ENCODE measurements at places on chromosomes 6 and 20.
A peak's percentile ranks its signal among the peaks of the same experiment; 100 is the strongest.

DNA sequence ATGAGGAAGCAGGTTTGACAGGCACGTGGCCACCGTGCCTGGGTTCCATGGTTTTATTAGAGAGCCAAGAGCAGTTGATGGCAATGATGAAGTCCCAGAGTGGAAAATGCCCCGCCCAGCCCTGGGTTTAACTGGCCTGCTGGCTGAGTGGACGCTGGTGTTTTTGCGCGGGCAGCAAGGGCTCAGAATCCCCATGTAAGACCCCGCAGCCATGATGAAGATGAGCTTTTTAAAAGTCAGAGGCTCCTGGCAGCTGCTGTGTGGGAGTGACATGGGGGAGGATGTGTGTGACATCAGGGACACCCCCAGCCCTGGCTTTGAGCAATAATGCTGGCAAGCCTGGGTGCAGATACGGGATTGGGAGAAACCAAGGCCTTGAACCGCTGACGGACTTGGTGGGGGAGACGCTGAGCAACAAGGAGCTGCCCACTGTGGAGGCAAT lies 33.0 kb upstream of the SLCO4A1 start:
- H3K27ac ChIP-seq: no peak overlapping the region
- DNase-seq: no peak
- no peak overlapping the region for H3K4me3 ChIP-seq
- peaks cover 19% of the 10 kb centered on the region for H3K4me1 ChIP-seq
- peaks cover 16% of the 10 kb centered on the region for H3K27me3 ChIP-seq
- no peaks in the 10 kb centered on the region for H3K36me3 ChIP-seq

GRCh38 chr20:53045941-53046340 lies 73.8 kb downstream of the TSHZ2 start:
- H3K27ac ChIP-seq: no peak overlapping the region
- no peaks in the 10 kb centered on the region for H3K27me3 ChIP-seq
- DNase-seq: no peak
- no peaks in the 10 kb centered on the region for H3K36me3 ChIP-seq
- no peaks in the 10 kb centered on the region for H3K4me1 ChIP-seq

GRCh38 chr6:160952633-160953281 lies 38.8 kb upstream of the MAP3K4 start:
- no peaks in the 10 kb centered on the region for H3K4me1 ChIP-seq
- H3K36me3 ChIP-seq: no peaks in the 10 kb centered on the region
- H3K27me3 ChIP-seq: peaks cover 7% of the 10 kb centered on the region

GRCh38 chr6:27706431-27706830 lies 205.8 kb downstream of the OR2B2 start:
- H3K27ac ChIP-seq: no peak overlapping the region
- H3K36me3 ChIP-seq: peaks cover 38% of the 10 kb centered on the region
- DNase-seq: no peak
- H3K4me1 ChIP-seq: peaks cover 4% of the 10 kb centered on the region
- H3K4me3 ChIP-seq: no peak overlapping the region

- H3K4me1 ChIP-seq: no peaks in the 10 kb centered on the region
- peaks cover 8% of the 10 kb centered on the region for H3K27me3 ChIP-seq
- no peak overlapping the region for H3K4me3 ChIP-seq
- DNase-seq: no peak
- H3K36me3 ChIP-seq: no peaks in the 10 kb centered on the region
Observed at GRCh38 chr6:131867744-131868143, 59.9 kb downstream of the ENPP1 start.

- H3K27ac ChIP-seq: no peak overlapping the region
- H3K36me3 ChIP-seq: no peaks in the 10 kb centered on the region
- H3K4me3 ChIP-seq: no peak overlapping the region
- no peak for DNase-seq
- H3K4me1 ChIP-seq: peaks cover 10% of the 10 kb centered on the region
Observed at GRCh38 chr20:8366303-8366923, 234.3 kb downstream of the PLCB1 start.

DNA sequence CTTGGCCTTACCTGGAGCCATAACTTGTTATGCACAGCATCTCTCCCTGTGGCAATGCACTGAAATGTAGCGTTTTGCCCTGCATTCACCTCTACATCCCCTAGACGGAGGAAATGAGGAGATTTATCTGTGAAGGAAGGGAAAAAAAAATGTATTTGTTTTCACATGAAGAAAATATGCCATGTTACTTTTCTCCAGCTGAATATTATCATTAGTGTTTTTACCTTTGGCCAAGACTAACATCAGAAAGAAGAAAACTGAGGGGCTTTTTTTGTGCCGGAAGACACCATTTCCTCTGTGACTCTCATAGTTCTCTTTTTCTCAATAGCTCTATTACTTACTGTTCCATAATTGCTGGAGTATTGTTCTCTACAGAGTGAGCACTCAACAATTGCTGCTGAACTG lies 280.4 kb downstream of the PTPRK start:
- peaks cover 21% of the 10 kb centered on the region for H3K4me1 ChIP-seq
- no peak overlapping the region for H3K4me3 ChIP-seq
- no peak for DNase-seq
- H3K36me3 ChIP-seq: no peaks in the 10 kb centered on the region
- peak overlapping the region; percentile 16 for H3K27ac ChIP-seq

DNA sequence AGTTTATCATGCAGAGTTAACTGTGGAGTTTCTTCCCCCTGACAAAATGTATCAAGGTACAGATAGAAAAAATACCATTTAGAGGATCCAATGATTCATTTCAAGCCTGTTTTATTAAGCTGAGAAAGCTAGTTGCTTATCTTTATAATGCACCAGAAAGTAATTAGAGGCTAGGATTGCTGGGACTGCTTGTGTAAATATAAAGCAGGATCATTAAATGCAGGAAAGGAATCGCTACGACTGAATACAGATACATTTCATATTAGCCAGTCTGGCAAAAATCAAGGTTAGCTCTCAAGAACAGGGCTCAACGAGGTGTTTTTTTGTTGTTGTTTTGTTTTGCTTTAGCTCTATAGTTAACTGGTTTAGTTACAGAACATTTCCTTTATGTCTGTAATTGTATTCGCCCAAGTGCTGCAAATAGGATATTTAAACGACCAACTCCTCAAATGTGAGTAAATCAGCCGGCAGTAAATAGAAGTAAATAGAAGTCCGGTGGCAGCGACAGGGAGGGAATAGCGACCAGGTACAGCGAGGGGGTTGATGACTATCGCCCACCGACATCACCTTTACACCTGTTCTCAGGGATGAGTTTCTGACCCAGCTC lies 748 bp downstream of the UBE2J1 start:
- H3K4me3 ChIP-seq: peak overlapping the region; percentile 98
- no peak for DNase-seq
- peaks cover 26% of the 10 kb centered on the region for H3K36me3 ChIP-seq
- peak overlapping the region; percentile 91 for H3K27ac ChIP-seq
- H3K27me3 ChIP-seq: no peaks in the 10 kb centered on the region

DNA sequence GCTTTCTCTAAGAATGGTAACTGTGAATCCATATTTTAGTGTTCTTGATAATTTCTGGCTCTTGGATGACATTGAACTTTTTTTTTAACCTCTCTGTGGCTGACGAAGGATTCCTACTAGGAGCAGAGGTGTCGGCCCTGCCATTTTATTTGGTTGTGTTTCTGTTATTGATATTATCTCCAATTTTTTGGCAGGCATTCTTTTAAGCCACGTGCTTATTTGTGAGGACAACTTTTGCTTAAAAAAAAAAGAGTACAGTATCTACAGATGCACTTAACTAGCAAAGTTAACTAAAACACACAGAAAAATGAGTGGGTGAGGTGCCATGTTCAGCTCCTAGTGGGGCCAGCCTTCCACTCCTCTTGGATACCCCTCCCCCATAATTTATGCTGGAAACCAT lies 1.1 kb downstream of the FANCE start:
- no peak for DNase-seq
- peaks cover 26% of the 10 kb centered on the region for H3K36me3 ChIP-seq

DNA sequence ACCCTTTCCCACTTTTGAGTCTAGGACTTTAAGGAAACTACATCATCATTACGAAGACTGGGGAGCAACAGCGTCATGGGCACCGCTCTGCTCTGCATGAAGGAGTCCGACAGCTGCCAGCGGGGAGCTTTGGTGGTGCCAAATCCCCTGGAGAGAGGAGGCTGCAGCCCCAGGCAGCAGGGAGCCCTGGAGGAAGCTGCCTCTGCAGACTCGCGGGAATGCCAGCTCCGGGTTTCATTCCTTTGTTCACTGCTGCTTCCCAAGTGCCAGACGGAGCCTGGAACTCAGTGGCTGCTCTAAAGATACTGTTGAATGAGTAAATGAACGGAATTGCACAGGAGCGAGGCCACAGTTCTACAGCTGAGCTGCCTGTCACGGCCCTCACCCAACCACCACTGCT lies 196.5 kb upstream of the THBS2 start:
- DNase-seq: no peak
- H3K4me1 ChIP-seq: no peaks in the 10 kb centered on the region
- H3K27ac ChIP-seq: no peak overlapping the region
- H3K27me3 ChIP-seq: no peaks in the 10 kb centered on the region

GRCh38 chr6:111215131-111215530 lies 127.8 kb downstream of the SLC16A10 start:
- H3K27me3 ChIP-seq: no peaks in the 10 kb centered on the region
- H3K27ac ChIP-seq: no peak overlapping the region
- no peaks in the 10 kb centered on the region for H3K36me3 ChIP-seq
- peaks cover 2% of the 10 kb centered on the region for H3K4me1 ChIP-seq
- no peak overlapping the region for H3K4me3 ChIP-seq

DNA sequence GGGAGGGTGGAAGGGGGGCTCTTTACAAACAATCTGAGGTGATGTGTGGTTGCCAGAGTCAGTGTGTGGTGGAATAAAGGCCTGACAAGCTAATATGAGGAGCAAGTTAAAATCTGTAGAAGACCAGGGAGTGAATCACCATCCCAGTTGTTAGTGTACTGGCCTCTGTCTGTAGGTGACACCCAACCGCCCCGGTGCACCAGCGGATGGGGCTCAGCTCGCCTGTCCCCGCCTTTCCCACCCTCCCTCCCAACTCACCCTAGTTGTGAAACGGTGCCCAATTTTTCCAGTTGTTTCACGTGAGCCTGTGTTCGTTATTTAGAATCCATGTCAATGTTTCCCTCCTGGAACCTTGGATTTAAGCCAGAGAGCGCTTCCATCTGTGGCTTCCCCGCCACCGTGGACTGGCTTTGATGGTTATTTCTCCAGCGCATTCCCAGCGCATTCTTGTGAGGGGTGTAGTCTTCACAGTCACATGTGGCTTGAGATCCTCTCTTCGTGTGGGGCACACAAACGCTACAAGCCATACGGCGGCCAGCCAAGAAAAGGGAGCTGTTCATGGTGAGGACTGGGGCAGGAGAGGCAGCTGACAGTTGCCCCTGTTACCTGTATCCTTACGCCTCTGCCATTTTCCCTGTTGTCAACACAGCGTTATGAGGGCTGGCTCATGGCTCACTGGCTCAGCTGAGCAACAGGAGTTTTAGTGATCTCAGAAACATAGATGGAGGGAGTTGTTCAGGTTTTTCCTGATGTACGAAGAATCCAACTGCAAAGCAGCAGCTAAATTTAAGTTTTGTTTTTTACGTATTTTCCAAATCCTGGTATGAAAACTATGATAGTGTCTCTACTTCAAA lies 137.6 kb downstream of the ZDHHC14 start:
- peaks cover 5% of the 10 kb centered on the region for H3K36me3 ChIP-seq
- DNase-seq: no peak
- peaks cover 33% of the 10 kb centered on the region for H3K4me1 ChIP-seq
- no peaks in the 10 kb centered on the region for H3K27me3 ChIP-seq
- H3K27ac ChIP-seq: no peak overlapping the region

DNA sequence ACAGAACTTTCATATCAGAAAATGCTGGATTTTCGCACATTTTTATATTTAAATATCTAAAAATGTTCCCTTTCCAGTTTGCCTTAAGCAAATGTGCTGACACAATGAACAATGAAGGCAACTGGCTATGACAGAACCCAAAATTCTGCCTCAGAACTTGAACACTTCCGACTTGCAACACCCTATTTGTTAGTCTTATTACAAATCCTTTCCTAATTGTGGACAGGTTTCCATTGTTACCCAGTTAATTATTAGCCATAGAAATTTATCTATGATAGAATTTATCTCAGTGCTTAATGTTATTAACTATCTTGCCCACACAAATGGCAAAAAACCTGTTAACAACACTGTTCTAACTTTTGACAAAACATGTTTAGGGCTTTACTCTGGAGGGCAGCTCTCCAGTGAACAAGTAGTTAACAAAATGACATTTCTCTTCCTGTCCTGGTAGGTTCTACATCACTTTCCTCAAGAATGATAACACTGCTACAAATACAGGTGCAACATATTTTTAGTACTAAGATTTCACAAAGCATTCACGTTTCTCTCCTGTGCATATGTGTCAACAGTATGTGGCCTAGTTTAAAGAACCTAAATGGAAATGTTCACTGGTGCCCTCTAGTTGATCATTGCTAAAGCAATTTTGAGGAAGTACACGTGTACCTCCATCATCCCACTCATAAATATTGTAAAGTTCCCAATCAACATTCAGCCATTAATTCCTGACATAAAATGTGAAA lies 58.4 kb downstream of the HIVEP2 start:
- no peaks in the 10 kb centered on the region for H3K27me3 ChIP-seq
- H3K36me3 ChIP-seq: peaks cover 34% of the 10 kb centered on the region
- no peak for DNase-seq

DNA sequence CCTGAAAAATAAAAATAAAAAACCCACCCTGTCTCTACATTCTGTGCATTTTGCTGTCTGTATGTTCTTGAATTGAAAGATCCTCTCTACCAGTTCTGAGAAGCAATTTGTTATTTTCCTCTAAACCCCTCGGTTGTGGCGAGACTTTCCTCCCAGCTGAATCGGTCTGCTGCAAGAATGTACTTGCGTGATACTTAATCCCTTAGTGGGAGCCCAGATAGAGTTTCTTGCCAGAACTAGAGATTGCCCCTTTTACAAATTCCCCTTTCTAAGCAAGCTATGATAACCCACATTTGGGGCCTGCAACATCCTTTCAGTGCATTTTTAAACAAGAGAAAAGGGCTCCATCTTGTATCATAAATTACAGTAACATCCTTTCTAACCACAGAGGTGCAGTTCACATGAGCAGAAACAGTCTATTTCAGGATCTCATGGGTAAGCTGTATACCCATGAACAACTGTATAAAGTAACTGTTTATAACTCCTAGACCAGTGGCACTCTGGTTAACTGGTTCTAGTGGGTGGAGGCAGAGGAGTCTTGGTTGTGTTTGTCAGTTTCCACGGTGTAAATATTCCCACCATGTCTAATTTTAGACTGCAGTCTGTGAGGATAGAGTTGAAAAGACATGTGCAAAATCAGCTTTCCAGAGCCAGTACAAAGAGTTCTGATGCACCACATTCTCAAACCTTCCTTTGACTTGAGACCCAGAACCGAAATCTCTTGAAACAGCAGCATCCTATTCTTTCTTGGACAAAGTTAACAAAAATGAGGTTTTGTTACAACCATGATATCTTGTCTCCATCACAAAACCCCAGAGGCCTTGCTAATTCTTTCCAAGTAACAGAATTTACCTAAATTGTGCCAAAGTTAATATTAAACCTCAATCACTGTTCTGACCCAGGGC lies 113.1 kb upstream of the ZNF217 start:
- no peaks in the 10 kb centered on the region for H3K27me3 ChIP-seq
- peaks cover 1% of the 10 kb centered on the region for H3K36me3 ChIP-seq
- H3K4me3 ChIP-seq: peak overlapping the region; percentile 49
- peak; percentile 79 for DNase-seq
- peaks cover 67% of the 10 kb centered on the region for H3K4me1 ChIP-seq
